GOT3 (cell line): ENCODE measurements at places on chromosomes 6 and 20.

GRCh38 chr20:13625304-13625979 lies 13.3 kb downstream of the TASP1 start:
- DNase-seq = no peak

DNA sequence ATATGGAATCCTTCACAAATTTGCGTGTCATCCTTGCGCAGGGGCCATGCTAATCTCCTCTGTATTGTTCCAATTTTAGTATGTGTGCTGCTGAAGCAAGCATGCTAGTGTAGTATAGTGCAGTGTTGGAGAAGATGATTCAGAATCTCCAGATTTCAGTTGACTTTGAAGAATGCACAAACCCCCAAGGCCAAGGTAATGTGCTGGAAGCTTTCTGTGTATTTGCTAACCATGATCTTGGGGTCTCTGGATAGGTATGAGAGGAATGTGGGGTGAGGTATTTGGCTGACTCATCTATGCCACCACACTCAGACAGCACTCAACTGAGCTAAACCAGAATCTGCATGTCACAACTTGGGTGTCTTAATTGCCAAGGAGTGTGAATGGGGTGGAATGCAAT lies 42.6 kb upstream of the DEK start:
- no peak for DNase-seq

GRCh38 chr6:113401231-113401630 lies 455.9 kb upstream of the MARCKS start:
- DNase-seq = no peak

DNA sequence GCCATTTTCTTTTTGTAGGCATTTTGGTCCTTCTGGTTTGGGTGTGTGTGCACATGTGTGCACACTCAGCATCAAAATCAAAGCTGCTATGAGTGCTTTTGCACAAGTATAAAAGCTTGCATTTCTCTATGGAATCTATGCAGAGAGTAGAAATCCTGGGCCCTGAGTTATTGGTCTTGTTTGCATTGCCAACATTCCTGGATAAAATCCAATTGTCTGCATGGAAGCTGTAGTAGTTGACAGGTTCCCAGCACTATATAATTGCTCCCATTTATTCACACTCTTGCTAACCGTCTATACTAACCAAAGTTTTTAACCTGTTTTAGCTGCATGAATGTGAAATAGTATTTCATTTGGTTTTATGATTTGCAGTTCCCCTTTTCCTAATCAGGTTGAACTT lies 277.0 kb downstream of the FOXA2 start:
- DNase-seq = no peak

GRCh38 chr6:145028144-145028818 lies 707.0 kb downstream of the EPM2A start:
- DNase-seq = no peak

DNA sequence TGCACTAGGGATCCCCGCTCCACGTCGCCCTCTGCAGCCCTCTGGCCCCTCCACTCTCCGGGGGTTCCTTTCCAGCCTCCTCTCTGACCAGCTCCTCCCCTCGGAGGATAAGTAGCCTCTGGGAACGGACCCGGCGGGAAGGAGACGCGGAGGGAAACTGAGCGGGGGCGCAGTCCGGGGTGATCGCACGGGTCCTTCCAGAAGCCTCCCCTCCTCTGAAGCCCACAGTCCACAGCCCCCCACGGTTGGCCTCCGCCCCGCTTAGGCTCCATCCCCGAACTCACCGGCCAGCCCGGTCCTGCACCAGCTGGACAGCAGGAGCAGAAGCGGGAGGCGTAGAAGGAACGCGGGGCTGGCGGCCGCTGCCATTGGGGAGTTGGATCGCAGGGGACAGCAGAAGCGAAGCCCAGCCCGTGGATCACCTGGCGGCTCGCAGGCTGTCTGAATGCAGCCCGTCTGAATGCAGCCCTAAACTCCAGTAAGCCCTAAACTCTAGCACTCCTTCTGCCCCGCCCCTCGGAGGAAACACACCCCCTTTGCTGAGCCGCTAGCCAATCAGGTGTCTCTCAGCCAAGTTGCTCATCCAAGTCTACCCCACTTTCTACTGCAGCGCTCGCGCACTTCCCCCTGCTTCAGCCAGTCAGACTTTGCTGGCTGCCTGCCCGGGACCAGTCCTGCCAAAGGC lies at the start of gene RAET1G:
Gene RAET1G, minus strand, starts transcription at position 480 of the 685 bp plus-strand sequence. Its CDS starts 111 bp downstream, at position 369.
- DNase-seq = peak; percentile 65

DNA sequence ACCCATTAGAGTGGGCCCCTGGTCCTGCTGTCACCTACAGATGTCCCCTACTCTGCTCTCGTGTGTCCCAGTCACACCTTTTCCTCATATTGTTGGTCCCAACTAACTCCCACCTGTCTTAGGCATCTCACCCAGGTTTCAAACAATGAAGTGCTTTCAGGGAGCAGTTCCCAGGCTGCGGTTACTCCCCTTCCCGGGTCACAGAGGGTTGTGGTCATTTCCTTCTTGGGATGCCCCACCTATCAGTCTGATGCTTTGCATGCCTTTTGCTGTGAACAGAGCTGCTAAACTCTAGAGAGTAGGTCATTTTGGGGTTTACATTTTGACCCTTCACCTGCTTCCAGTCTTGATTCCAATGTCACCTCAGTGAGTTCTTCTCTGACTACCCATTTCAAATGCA lies 181.6 kb downstream of the CDC5L start:
- no peak for DNase-seq

DNA sequence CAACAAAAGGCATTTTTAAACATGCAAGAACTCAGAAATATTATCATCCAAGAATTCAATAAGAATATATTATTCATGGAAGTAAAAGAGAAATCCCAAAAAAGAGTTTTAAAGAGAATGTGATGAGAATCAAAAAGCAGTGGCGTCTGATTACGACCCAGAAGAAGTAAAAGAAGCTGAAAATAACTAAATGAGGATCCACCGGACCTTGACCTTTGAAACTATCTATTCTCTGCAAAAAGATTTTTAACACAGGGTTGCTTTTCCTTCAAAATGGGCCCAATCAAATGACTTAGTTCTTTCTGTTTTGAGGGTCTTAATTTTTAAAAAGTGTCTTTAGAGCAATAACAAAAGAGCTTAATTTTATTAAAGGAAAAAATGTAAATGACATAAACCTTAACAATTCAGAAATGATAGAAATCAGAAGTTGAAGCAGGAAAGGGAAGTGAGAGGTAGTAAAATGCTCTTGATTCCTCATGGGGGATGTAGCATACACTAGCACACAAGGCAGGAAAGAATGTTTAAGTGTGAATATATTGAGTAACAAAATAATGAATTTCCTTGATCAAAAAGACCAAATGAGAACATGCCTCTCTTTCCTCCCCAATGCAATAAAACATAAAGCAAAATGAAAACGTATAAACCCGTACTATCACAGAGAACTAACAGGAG lies 223.1 kb upstream of the PRDM1 start:
- no peak for DNase-seq

GRCh38 chr6:121205569-121205968 lies 128.7 kb downstream of the TBC1D32 start:
- DNase-seq = no peak

DNA sequence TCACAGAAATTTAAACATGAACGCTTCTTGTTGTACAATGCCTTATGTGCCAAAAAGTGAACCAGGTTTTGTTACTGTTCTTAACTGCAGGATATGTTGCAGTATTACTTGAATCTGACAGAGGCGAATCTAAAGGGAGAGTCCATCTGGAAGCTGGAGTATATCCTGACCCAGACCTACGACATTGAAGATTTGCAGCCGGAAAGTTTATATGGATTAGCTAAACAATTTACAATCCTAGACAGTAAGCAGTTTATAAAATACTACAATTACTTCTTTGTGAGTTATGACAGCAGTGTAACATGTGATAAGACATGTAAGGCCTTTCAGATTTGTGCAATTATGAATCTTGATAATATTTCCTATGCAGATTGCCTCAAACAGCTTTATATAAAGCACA lies 19.9 kb downstream of the SMPDL3A start:
- no peak for DNase-seq

- no peak for DNase-seq
Measured at GRCh38 chr6:142235791-142236190, 66.0 kb upstream of the ADGRG6 start.

DNA sequence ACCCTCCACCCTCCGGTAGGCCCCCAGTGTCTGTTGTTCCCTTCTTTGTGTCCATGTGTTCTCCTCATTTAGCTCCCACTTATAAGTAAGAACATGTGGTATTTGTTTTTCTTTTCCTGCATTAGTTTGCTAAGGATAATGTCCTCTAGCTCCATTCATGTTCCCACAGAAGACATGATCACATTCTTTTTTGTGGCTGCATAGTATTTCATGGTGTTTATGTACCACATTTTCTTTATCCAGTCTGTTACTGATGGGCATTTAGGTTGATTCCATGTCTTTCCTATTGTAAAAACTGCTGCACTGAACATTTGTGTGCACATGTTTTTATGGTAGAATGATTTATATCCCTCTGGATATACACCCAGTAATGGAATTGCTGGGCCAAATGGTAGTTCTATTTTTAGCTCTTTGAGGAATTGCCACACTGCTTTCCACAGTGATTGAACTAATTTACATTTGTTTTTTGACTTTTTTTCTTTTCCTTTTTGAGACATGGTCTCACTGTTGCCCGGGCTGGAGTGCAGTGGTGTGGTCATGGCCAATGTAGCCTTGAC lies 4.5 kb downstream of the KPNA5 start:
- no peak for DNase-seq

- no peak for DNase-seq
Measured at GRCh38 chr6:163371129-163371528, 43.4 kb upstream of the QKI start.

DNA sequence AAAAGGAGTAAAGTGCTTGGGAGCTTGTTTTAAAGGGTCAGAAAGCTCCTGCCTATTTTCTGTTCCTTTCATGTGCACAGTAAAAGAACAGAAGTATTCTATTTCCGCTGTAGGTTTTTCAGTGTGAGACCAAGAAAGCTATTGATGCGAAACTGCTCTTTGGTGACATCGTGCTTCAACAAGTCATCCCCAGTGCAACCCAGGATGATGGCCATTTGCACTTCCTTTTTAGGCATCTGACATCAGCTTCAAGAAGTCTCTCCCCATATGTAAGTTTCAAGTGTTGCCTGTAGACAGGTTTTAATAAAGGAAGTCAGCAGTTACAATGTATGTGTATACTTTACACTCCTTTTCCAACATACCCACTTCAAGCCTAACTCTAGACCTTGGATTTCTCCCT lies 131.6 kb downstream of the RFX6 start:
- no peak for DNase-seq

DNA sequence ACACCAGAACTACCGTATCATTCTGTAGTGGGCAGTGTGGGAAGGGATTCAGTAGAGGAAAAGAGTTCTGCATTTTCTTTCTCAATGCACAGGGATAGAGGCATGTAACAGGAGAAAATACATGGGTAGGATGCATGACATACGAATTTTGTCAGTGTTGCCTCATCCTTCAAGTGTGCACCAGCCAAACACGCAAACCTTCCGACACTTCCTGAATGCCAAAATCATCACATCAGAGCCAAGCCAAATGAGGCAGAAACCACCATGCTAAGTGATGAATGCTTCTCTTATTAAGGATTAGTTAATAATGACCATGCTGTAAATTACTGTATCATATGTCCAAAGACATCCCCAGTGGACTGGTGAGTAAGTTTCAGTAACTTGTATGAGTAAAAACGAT lies 27.3 kb downstream of the RAMACL start:
- DNase-seq = no peak

GRCh38 chr6:33769248-33769821 lies 19.6 kb downstream of the LEMD2 start:
- DNase-seq = no peak

GRCh38 chr6:148869585-148869984 lies 122.8 kb downstream of the UST start:
- DNase-seq = no peak

DNA sequence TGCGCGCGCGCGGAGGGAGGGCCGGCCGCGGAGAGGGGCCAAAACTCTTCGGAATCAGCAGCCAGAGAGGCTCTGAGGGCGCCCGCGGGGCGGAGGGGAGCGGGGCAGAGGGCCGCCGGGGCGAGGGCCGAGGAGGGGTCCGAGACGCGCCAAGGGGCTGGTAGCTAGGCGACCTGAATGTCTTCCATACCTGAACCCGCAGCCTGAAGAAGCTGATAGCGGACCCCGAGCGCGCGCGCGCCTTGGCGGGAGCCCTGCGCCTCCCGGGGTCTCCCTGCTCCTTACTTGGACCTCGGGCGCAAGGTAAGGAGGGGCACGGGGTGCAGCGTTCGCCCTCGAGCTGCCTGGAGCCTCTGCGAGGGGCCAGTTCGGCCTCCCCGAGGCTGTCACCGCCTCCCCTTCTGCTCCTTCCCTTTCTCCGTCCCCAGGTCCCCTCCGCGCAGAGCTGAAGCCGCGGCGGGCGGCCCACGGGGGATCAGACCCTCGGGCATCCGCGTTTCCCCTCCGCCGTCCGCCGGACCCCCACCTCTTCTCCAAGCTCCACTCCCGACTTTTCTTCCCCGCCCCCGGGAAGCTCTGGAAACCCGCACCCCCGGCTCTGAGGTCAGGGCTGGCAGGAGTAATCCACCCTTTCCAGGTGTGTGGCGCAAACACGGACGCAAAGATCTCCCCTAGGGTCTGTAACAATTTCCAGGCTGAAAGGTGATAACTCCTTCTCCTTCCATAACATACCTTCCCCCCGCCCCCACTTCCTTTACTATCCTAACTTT lies 13.1 kb upstream of the DEK start:
- DNase-seq = no peak

DNA sequence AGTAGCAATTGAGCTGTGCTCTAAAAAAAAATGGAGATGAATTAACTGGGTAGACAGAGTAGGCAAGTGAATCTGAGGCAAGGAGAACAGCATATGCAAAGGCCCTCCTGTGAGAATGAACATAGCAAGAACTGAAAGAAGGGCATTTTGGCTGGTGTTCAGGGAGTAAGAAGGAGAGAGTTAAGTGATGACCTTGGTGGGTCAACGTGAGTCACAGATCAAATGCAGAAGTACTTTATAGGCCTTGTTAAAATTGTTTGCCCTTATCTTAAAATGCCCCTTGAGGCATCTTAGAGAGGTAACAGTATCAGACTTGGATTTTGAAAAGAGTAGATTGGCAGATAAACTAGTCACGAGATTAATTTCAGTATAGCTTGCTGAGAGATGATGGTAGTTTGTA lies 24.5 kb downstream of the NDUFAF5 start:
- no peak for DNase-seq

- no peak for DNase-seq
Measured at GRCh38 chr6:31225735-31226134, 46.2 kb downstream of the HLA-C start.
